ENCODE measurements at places on chromosomes 5 and 9. TPM values are rescaled to one million over a fixed set of nuclear protein-coding genes. Genes with fewer than 3 reads are reported as not detected.

DNA sequence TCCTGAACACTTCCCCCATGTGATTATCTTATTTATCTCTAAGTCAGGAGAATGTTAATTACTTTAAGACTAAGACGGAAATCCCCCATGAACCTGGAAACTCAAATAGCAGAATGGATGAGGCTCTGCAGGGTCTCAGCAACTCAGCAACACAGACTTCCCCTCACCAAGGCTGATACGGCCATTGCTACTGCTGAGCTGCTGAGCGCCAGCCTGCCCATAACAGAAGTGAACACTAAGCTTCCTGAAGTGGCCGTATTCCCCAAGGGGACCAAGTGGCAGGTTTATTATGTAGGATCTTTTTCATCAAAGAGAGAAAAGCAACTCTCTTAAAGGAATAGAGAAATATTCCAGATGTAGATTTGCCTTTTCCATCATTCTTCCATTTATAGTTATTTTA is 311.1 kb downstream of the RFX3 start:
- no peak for DNase-seq

GRCh38 chr5:5046680-5047502 is 93.2 kb upstream of the ADAMTS16 start:
- DNase-seq, result no peak

DNA sequence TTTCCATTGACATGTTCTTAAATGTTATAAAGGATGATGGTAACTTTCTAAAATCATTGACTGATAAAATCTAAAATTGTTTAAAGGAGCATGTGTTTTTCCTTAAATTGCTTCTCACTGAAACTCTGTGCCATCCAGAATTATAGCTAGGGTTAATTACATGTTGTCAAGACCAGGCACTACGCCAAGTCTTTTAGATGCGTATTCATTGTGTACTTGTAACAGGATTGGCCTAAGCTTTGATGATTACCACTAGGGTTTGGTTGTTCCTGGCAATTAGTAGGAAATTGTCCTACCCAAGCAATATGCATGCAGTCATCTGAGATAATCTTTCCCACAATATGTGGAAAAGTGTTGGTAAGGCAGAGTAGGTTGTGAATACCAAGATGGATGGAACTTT is 43.8 kb downstream of the PRKACG start:
- no peak for DNase-seq

DNA sequence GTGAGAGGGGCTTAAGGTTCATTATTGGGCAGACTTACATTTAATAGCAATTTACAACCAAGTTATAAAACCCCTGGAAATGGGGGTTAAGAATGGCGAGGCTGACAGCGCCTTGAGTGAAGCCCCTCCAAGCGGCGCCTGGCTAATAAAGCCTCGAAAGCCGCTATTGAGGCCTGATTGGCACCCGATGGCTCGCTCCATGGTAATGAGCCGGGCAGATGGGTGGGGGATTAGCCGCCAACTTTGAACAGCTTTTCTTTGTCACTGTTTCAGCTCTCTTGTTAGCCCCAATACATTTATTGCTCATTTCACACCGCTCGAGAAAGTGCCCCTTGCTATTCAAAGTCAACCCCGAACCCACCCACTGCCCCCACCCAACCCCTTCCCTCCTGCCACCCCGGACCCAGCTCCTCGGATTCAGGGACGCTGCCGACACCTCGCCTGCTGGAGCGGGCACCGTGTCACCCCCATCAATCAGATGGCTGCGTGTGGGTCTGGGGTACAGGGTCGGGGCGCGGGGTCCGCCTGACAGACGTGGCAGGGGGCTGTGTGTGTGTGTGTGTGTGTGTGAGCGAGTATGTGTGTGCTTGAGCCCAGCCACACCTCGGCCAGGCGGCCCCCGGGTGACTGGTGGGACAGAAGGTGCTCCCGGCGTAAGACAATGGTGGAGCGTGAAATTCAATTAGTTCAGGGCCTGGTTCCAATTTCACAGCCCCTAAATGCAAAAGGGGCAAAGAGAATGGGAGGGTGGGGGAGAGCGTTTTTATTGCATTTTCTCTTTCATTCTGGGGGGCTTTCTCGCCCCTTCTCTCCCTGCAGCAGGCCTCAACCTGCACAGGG is 34.2 kb downstream of the ASS1 start:
- DNase-seq, result no peak

DNA sequence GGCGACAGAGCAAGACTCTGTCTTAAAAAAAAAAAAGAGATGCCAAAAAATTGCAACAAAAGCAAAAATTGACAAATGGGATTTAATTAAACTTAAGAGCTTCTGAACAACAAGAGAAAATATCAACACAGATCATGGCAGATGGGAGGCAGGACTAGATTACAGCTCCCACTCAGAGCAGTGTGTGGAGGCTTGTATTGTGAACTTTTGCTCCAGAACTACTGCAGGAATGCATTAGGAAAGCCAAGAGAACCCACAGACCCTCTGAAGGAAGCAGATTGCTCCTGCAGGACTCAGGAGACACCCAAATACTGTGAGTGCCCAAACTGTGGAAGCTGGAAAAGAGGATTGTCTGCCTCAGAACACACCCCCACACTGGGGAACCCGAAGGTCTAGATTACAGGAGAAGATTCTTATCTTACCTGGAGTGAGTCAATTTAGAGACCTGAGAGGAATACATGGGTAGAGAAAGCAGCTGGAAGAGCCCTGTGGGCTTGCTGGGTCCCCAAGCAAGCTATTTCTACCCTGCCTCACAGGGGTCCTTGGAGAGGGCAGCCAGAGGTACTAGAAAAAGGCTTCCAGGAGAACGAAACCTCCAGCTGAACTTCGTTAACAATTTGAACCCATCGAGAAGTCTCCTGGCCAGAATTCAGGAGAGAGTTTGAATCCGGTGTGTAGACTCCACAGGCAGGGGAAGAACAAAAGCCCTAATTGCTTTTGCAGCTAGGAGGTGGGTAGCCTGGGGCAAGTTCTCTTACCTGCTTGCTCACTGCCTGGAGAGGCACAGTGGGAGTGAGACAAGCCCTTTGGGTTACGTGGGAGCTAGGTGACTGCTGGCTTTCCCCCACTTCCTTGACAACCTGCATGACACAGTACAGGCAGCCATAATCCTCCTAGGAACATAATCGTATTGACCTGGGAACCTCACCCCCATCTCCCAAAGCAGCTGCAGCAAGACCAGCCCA is 593.4 kb upstream of the RGMB start:
- no peak for DNase-seq

DNA sequence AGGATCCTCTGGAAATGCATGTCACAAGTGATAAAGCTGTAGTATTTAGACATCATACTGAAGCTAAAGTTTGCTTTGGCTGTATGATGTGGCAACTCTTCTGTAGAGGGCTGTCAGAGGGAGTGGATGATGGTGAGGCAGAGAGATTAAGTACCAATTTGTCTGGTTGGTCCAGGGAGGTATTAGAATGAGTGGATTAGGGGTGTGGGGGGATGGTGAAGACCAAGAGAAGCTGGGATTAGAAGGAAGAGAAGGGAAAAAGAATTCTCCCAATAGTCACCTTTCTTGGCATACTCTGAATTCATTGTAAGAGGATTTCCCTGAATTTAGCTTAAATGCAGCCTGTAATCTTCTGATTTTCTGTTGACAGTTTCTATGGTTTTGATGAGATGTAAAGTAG is 3.6 kb downstream of the PCDHAC2 start:
- DNase-seq, result no peak

The HAPLN1 gene
- total RNA-seq, result not detected

The ZNF354B gene
- total RNA-seq, result 4.6 TPM
